Activated CD4-positive, alpha-beta T cell treated with anti-CD3 and anti-CD28 coated beads, Interleukin-2, amount 10 ng/mL, durations not matched to agents 7 days and 5 days (primary cell): ENCODE measurements at places on chromosomes 3 and 15. TPM values are rescaled to one million over a fixed set of nuclear protein-coding genes. Genes with fewer than 3 reads are reported as not detected.
A peak's percentile ranks its signal among the peaks of the same experiment; 100 is the strongest.

The SEMA5B gene
- total RNA-seq = not detected

The CKMT1B gene
- total RNA-seq = not detected

DNA sequence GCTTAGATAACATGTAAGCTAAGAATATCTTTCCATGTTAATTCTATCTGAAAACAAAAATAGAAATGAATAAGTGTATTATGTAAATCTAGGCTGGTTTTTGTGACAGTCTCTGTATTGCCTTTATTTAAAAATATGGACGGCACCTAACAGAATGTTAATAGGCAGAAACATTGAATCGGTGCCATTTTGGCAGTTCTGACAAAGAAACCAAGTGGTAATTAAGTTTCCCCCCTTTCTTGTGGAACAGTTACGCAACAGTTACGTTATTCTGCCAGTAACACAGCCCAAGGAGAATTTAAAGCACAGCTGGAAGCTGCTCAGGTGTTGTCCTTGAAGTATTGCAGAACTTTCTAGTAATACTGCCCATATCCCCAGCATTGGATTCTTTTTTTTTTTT lies 21.5 kb downstream of the LARS2 start:
- H3K4me1 ChIP-seq = peaks cover 7% of the 10 kb centered on the region
- H3K27ac ChIP-seq = no peak overlapping the region
- peaks cover 27% of the 10 kb centered on the region for H3K36me3 ChIP-seq
- no peaks in the 10 kb centered on the region for H3K27me3 ChIP-seq
- no peak overlapping the region for H3K4me3 ChIP-seq

- no peak overlapping the region for H3K4me3 ChIP-seq
- no peaks in the 10 kb centered on the region for H3K36me3 ChIP-seq
- no peaks in the 10 kb centered on the region for H3K27me3 ChIP-seq
- DNase-seq = no peak
These were observed 580.5 kb downstream of the NSUN3 start for GRCh38 chr3:94643400-94643799.

DNA sequence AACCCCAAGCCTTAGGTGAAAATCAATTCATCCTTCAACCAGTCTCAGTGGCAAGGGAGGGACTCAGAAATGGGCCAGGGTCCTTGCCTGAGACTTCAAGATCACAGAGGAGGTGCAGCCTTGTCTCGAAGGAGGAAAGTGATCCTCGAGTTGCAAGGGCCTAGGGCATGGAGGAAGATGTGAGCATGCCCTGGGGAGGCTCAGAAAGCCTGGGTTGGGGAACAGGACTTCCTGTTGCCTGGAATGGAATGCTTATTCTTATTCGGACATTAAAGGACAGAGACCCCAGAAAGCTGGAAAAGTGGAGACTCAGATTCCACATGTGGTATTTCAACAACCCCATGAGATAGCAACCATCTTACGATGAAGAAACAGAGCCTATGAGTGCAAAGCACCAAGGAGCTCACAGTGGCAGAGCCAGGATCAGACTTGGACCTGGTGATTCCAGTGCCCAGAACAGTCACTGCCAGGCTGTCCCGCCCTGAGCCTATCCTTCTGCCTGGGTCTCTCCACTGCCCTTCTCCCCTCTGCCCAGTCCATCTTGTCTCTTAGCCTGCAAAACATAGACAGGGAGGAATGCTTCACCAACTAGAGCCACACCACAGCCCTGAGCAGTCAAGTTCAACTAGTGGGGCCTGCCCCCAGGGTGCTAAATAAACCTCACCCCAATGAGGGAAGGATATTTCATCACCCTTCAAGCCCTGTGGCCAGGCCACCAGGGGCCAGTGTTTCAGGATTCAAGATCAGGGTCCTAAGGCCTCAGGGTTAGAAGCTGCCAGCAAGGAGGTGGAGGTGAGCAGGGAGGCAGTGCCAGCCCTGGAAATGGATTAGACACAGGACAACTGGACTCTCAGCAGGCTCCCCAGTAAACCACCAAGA lies 21.9 kb downstream of the DAPK2 start:
- H3K36me3 ChIP-seq = no peaks in the 10 kb centered on the region
- H3K27me3 ChIP-seq = no peaks in the 10 kb centered on the region
- peaks cover 2% of the 10 kb centered on the region for H3K4me1 ChIP-seq
- no peak for DNase-seq

DNA sequence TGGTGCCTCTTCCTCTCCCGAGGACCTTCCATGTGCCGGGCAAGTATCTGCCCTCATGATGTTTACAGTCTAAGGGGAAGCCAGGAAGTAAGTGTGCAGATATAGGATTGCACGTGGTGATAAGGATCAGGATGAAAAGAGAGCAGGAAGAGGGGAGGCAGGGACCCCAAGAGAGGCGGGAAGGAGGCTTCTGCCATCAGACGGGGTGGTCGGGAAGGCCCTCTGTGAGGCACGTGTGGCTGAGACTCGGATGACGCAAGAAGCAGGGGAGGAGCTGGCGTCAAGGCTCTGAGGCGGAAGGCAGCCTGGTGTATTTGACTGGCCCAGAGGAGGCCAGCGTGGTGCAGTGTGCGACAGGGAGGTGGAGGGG lies 762 bp upstream of the IQSEC1 start:
- peaks cover 39% of the 10 kb centered on the region for H3K27me3 ChIP-seq
- no peak for DNase-seq
- H3K36me3 ChIP-seq = no peaks in the 10 kb centered on the region

GRCh38 chr15:40807888-40808461 lies 702 bp upstream of the DNAJC17 start:
- peak overlapping the region; percentile 98 for H3K27ac ChIP-seq
- no peaks in the 10 kb centered on the region for H3K27me3 ChIP-seq
- peaks cover 2% of the 10 kb centered on the region for H3K36me3 ChIP-seq
- peak overlapping the region; percentile 90 for H3K4me3 ChIP-seq
- H3K4me1 ChIP-seq = peaks cover 29% of the 10 kb centered on the region

DNA sequence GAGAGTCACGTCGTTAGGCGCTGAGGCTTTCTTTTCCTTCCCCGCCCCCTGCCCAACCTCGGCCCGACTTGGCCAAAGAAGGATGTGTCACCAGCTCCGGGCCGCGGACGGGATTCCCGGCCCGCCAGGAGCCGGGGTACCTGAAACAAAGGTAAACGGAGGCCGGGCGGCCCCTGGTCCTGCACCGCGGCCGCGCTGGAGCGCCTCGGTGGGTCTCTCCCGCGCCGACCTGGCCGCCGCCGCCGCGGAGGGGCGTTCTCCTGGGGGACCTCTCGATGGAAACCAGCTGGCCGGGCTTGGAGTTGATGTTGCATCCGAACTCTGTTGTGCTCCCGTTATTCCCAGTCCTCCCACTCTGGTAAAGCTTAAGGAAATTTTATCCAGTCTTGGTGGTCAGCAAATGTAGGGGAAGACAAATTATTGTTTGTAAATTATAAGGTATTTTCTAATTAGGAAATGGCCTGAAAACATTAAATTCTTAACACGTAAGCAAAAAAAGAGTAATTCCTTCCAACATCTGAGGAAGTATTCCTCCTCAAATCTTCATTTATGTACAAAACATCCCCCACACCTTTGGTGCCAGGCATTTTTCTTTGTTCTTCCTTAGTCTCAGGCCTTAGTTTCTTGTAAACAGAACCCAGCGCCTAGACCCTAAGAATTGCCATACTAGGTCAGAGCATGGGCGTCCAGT lies 888 bp downstream of the PPP2R3A start:
- DNase-seq = no peak
- peaks cover 40% of the 10 kb centered on the region for H3K27me3 ChIP-seq
- H3K4me1 ChIP-seq = peaks cover 12% of the 10 kb centered on the region
- no peak overlapping the region for H3K27ac ChIP-seq

- DNase-seq = no peak
- peaks cover 70% of the 10 kb centered on the region for H3K27me3 ChIP-seq
- H3K27ac ChIP-seq = no peak within 1 kb of the TSS
- peaks cover 4% of the 10 kb centered on the region for H3K4me1 ChIP-seq
These were observed at the start of gene CACNA1D for GRCh38 chr3:53493963-53494791. Gene CACNA1D, plus strand, starts transcription at chr3:53494611. Its CDS starts 556 bp downstream, at chr3:53495167.
